Activated CD8-positive, alpha-beta memory T cell treated with anti-CD3 and anti-CD28 coated beads for 1 hour (primary cell): ENCODE measurements at places on chromosomes 3 and 15.

DNA sequence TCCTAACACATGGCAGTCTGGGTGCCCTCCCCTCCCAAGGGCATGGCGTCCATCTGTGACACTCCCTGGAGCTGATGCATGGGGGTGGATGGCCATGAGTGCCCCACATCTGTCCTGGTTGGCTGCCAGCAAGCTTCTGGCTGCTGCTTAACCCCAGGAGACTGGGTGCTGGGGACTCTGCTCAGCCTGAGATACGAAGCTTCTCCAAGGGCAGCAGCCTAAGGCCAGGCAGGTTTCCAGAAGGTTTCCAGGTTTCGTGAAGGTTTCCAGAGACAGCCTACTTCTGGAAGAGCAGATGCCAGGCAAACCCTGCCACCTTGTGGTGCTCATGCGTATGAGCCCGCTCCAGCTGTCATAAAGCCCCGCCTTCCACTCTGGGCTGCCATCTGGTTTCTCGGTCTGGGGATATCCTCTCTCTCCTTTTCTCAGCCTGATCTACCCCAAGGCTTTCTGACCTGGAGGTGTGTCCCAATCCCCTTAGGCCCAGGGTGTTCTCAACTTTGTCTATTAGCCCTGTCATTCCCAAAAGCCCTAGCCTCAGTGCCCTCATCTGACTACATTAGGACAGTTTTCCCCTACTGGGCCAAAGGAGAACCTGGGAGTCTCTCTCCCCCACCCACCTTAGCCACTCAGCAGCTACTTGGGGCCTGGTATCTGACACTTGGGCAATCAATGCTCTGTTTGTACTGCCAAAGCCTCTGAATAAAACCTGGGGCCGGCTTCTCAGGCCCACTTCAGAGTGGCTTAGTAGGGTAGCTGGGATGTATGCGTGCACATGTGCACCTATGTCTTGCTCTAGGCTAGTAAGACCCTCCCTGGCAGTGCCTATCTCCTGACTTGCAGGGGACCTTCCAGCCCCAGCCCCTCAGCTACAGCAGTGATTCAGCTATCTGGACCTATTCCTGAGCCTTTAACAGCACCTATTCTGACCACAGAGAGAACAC, 12.0 kb downstream of the MRPL46 start:
- peak; percentile 11 for DNase-seq

- DNase-seq, result no peak
Observed at GRCh38 chr15:101089579-101090427, 162.0 kb downstream of the CHSY1 start.

DNA sequence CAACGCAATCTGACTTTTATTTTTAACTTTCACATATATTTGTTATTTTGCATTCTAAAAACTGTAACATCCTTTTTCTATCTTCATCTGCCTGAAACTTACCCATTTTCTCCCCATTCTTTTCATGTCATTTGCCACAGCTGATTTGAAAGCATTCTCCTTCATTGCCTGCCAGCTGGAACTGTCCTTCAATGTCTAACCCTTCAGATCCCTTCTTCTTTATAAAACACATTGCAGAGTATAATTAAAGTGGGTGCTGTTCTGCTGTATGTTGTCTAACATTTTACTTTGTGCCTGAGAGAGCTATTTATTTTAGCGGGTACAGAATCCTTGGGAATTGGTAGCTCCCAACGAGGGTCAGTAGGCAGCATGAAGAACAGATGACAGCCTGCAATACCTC, 827.4 kb downstream of the IGSF11 start:
- no peak for DNase-seq

DNA sequence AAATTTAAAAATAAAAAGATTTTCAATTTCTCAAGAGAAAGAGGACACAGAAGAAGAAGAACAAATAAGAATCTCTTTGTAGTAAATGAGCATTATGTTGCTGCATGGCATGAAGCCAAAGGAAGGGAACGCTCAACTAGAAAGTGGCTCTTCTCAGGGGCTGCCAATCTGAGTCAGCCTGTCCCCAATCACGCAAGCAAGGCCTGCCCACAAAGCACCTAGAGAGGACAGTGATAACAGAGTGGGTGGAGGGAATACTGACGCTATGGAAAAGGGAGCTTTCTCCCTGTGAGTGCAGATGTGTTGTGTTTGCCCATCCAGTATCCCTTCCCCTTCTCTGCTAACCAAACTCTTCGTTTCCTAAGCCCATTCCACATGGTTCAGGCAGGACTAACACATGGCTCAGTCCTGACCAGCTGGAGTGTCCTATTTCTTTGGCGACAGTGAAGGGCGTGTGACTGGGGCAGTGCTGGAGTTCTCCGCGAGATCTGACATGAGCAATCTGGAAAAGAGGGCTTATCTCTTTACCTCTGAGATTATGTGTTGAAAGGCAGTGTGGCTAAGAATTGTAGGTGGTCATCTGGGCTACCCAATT, 14.2 kb downstream of the FBN1 start:
- DNase-seq, result no peak

DNA sequence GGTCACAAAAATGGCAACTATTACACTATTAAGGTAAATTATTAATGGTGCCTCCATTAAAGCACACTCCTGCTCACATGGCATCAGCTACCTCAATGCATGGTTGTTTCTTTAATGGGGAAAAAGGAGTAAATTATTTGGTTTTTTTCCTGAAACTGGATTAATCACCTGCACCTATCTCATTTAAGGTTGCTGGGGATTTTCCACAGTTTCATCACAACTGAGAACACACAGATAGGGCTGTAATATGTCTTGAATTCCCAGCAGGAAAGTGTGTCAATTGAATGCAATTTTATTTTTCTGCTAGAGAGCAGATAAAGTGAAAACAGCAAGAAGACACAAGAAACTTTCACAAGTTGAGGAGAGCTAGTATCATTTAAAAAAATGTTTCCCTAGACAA, 36.4 kb downstream of the RFTN1 start:
- no peak for DNase-seq

DNA sequence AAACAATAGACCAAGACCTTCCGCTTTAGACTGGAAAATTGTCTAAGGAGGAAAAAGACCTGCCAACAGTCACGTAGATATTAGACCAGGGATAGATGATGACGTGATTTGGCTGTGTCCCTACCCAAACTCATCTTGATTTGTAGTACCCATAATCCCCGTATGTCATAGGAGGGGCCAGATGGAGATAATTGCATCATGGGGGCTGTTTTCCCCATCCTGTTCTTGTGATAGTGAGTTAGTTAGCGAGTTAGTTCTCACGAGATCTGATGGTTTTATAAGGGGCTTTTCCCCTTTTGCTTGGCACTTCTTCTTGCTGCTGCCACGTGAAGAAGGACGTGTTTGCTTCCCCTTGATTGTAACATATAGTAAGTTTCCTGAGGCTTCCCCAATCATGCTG, 31.7 kb upstream of the SUCLG2 start:
- no peak for DNase-seq

- no peak for DNase-seq
Observed at GRCh38 chr3:167785790-167786189, 50.3 kb downstream of the SERPINI1 start.

- DNase-seq, result no peak
Observed at GRCh38 chr15:99998661-99999101, 265.4 kb upstream of the LYSMD4 start.

DNA sequence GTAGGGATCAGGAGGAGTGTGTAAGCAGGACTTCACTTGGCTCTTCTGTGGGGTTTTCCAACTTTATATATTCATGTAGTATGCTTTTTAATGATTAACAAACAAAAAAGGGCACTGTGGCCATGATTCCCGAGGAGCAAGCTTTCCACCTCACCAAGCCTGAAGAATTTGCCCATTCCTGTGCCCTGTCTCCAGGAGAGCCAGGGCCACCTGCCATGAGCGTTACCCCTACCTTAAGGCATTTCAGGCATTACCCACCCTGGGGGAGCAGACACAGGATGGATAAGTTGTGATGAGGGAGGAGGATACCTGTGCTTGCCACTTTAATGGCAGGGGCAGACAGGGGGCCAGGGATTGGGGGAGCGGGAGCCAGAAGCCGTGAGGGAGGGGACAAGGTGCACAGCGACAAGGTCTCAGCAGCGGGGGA, 3.0 kb downstream of the TRPM1 start:
- DNase-seq, result no peak

DNA sequence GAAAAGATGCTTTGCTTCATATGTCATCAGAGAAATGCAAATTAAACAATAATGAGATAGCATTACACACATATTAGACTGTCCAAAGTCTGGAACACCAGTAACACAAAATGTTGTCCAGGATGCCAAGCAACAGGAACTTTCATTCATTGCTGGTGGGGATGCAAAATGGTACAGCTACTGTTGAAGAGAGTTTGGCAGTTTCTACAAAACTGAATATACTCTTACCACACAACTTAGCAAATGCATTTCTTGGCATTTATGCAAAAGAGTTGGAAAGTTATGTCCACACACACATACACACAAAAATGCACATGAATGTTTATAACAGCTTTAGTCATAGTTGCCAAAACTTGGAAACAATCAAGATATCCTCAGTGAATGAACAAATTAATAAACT, 195.2 kb upstream of the MME start:
- DNase-seq, result no peak

GRCh38 chr3:126371096-126371705, 14.0 kb upstream of the KLF15 start:
- no peak for DNase-seq

GRCh38 chr15:46344115-46344724, 709.4 kb downstream of the SQOR start:
- no peak for DNase-seq

DNA sequence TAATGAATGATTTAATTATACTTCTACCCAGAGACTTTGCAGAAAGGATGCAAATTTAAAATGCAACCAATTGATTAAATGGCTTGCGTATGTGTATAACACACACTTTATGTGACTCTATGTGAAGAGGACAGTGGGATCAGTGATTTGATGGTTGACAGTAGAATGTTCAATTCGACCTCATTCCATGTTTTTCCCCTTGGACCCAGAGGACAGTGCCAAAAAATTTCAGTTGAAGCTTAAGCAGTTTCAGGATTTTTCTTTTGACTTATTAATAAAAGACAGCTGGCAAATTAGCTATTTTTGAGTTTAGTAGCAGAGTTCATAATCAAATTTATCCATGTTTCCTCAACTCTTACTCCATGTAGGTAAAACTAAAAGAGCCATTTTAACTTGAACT, 742.4 kb upstream of the NR2F2 start:
- no peak for DNase-seq

DNA sequence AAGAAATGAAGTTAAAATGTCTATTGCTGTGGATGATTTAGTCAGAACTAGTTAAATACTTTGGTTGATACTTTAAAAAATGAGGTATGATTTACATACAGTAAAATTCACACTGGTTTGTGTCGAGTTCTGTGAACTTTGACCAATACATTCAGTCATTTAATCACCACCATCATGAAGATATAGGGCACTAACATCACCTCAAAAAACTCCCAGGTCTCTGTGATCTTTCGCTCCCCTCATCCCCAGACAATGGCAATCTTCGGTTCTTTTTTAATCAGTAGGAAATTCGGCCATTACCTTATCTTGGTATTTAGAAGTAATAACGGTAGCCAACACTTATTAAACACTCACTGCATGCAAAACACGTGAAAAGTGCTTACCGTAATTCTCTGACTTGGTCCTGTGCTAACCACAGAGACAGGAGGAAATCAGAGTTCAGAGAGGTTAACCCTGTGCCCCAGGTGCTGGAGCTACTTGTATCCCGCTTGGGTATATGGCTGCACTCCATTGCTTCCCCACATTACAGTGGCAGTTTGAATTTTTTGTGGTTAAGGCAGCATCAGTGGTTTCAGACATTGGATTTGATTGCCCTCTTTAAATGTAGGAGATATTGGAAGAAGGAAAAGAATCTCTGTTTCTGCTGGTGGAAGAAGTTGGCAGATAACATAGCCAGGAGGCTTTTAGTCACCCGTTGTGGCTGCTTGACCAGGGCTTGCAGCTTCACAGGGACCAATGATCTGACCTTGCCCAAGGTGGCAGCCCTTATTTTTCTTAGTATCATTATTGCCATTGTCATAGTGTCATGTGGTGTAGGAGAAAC, 4.2 kb downstream of the PLCL2 start:
- no peak for DNase-seq

DNA sequence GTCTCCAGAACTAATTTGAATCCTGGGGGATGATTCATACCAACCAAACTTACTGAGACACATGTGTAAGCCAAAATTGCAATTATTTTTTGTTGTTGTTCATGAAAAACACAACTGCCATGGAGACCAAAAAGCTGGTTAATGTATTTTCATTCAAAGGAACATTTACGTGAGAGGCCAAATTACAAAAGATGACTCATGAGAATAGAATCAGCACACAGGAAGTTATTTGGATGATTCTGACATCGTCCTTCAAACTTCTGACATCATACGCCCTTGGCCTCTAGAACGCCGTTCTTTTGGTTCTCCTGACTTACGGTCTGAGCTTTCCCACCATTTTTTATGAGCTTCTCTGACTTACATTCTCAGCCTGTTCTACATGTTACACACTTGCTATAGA, 3.0 kb upstream of the ZNF280D start:
- DNase-seq, result no peak

GRCh38 chr15:48792408-48792807, 18.5 kb downstream of the CEP152 start:
- DNase-seq, result no peak

- no peak for DNase-seq
Observed at GRCh38 chr3:151008699-151009098, 36.2 kb upstream of the CLRN1 start.

DNA sequence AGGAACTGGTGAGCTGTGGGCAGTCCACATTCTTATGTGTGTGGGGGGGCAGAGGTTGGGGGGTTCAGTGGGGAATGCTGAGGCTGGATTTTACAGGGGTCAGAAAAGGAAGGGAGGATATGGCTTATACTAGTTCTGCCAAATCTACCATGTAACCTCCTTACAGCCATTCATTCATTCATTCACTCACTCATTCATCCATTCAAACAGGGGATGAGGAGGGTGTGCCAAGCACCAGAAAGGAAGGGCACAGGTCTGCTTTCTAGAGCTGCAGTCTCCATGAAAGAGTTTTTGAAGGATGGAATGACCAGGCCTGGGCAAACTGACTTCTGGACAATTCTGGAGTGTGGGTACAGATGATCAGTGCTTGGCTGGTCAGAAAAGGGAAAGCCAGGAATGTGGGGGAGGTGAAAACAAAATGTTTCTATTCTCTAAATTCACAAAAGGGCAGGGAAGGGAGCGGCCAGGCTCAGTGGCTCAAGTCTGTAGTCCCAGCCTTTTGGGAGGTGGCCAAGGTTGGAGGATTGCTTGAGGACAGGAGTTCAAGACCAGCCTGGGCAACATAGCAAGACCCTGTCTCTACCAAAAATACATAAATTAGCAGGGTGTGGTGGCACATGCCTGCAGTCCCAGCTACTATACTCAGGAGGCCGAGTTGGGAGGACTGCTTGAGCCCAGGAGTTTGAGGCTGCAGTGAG, 49.2 kb upstream of the C15orf39 start:
- DNase-seq, result no peak

GRCh38 chr15:25240461-25241021, 198.3 kb downstream of the UBE3A start:
- DNase-seq, result no peak
